Stimulated activated CD8-positive, alpha-beta memory T cell treated with anti-CD3 and anti-CD28 coated beads, Interleukin-7, amount 100 ng/mL, for 1 hour (primary cell): ENCODE measurements at places on chromosomes 6 and 20.

GRCh38 chr6:15464211-15464725 lies 198.6 kb downstream of the DTNBP1 start:
- peak; percentile 14 for DNase-seq

- no peak for DNase-seq
Observed at GRCh38 chr6:106847116-106847515, 127.4 kb downstream of the CD24 start.

DNA sequence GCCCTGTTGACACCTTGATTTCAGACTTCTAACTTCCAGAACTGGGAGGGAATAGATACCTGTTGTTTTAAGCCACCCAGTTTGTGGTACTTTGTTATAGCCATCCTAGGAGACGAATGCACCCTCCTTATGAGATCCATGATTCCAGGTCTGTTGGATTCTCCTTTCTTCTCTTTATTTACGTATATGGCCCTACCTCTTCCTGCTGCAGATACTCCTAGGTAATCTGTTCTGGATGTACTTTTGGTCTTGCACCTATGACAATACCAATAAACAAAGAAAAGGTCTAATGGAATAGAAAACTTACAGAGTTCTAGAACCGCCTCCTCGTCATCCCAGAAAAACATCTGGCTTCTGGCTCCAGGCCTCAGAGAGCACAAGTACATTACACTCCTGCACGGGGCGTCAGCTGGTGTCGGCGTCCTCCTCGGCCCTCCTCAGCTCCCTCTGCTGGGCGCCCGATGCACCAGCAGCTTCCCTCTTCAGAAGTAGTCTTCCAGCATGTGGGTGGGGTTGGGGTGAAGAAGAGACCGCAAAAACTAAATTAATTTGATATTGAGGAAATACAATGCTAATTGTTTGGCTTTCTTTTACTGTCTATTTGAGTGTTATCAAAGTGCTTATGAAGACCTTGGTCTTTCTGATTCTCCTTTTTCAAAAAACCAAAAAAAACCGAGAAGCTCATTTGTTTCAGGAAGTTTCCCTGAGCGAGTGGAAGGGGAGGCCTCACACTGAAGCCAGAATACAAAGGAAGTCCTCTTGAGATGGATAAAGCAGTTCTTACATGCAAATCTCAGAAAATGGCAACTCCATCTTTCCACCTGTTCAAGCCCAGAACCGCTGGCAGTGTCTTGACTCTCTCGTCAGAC lies 9.7 kb upstream of the ATXN1 start:
- peak; percentile 50 for DNase-seq

DNA sequence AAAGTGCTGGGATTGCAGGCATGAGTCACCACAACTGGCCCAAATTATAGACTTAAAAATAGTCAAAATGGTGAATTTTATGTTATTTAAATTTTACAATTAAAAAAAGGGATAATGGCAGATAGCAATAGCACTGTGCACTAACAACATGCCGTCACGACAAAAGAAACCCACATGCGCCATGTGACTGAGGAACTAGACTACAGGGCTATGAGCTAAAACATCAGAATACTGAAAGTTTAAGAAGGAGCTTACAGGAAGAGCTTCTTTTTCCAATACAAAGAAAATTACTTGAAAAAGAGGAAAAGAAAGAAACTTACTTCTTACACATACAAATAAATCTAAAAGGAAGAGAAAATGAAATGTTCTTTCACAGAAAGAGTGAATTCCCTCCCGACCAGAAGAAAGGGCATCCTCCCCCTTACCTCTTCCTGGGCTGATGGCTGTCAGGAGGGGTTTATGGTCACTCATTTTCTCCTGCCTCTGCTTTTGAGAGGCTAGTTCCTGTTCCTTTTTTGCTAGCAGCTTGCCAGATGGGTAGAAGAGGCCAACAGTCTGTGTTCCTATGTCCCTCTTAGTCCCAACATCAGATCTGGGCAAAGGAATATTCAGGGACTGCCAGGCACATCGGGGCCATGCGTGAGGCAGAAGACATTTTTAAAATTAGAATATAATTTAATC lies 54.5 kb downstream of the DZANK1 start:
- DNase-seq, result no peak

- DNase-seq, result no peak
Observed at GRCh38 chr6:111239461-111239860, 152.2 kb downstream of the SLC16A10 start.

- DNase-seq, result no peak
Observed at GRCh38 chr6:90237350-90237990, 59.2 kb downstream of the BACH2 start.

DNA sequence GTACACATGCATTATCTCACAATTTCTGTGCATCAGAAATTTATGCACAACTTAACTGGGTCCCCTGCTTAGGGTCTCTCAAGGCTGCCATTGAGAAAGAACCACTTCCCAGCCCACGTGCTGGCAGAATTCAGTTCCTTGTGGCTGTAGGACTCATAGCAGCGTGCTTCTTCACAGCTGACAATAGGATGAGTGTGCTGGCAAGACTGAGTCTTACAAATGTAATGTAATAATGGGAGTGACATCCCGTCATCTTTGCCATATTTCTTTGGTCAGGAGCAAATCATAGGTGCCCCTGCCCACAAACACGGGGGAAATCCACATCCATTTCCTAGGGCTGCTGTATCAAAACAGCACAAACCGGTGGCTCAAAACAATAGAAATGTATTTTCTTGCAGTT lies 77.4 kb downstream of the FIG4 start:
- no peak for DNase-seq

DNA sequence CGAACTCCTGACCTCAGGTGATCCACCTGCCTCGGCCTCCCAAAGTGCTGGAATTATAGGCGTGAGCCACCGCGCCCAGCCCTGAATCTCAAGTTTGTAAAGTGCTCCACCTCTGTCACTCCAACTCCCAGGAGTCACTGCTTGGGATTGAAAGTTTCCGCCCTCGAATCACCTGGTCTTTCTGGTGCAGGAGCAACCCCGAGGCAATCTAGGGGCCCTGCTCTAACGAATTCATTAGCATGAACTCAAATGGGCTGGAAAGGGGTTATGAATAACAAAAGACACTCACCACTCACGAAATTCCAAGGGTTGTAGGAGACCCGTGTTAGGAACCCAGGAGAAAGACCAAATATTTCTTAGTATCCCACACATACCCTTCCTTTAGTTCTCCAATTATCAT lies 26.1 kb downstream of the RBCK1 start:
- DNase-seq, result no peak

DNA sequence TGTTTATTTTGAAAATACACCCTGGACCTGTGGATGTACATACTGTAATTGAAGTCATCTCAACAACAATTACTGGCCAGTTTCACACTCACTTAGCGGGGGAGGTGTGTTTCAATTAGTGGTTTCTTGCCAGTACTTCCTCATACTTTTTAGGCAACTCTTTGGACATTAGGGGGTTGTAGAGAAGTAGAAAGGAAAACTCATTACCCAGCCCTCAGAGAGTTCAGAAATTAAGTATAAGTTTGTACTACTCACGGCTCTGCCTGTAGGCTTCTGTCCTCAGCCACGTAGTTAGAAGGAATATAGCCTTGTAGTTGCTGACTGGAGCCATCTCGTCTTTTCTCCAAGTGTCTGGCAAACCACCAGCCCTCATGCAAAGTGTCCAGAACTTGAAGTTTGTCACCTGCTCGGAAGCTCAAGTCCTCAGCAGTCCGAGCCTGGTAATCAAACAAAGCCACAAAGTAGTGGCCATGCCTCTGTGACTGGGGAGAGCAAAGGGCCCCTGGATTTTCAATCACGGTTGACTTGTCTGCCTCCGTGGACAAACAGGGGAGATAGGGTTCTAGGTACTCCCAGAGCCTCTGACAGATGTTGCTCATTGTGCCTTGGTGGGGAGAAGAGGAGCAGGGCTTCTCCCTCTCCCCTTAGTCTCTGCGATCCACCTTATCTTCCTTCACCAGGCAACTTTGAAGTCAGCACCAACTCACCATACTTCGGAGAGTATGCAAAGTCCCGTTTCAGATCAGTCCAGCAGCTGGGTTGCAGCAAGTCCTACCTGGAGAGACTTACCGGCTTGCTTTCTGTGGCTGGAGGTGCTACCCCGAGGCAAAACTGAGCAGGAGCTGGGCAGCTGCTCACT lies 749 bp downstream of the FRK start:
- DNase-seq, result no peak

DNA sequence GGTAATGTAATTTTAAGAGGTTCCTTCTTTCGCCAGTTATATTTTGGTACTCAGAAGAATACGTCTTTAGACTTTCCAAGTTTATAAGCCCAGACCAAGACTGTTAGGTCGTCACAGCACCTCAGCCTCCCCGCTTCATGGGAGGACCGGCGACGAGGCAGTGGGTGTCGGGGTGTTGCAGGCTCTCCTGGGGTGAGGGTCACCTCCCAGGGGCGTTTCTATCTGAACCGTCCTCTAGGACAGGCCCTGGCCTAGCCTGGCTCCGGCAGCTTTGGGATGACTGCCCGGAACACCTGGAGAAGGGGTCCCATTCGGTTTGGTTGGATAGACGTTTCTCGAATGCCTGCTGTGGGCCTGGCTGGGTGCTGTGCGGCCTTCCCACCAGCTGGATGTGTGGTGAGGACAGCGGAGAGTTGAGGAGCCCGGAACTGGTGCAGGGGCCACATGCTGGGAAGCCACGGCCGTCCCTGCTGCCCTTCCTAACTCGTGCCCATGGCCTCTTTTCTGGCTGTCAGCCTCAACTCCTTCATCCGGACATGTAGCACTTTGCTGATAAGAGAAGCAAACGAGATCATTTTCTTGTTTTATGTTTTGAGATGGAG lies 1.1 kb downstream of the OSBPL2 start:
- DNase-seq, result no peak

GRCh38 chr6:37831457-37831856 lies 11.9 kb downstream of the ZFAND3 start:
- no peak for DNase-seq

DNA sequence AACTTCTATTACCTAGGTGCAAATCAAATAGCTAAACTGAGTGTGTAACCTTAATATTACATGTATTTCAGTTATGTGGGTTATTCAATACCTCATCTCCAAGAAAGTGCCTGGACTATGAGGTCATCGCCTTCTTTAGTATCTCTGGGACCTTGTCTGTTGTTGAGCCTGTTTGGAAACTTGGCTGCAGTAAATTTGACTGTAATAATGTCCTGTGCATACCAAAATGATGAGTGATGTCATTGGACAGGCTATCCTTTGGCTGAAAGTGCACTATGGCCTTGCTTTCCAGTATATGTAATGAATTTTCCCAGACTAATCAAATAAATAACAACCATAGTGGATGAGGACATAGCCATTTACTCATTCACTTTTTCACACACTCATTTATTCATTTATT lies 455.1 kb downstream of the ADGRB3 start:
- no peak for DNase-seq

DNA sequence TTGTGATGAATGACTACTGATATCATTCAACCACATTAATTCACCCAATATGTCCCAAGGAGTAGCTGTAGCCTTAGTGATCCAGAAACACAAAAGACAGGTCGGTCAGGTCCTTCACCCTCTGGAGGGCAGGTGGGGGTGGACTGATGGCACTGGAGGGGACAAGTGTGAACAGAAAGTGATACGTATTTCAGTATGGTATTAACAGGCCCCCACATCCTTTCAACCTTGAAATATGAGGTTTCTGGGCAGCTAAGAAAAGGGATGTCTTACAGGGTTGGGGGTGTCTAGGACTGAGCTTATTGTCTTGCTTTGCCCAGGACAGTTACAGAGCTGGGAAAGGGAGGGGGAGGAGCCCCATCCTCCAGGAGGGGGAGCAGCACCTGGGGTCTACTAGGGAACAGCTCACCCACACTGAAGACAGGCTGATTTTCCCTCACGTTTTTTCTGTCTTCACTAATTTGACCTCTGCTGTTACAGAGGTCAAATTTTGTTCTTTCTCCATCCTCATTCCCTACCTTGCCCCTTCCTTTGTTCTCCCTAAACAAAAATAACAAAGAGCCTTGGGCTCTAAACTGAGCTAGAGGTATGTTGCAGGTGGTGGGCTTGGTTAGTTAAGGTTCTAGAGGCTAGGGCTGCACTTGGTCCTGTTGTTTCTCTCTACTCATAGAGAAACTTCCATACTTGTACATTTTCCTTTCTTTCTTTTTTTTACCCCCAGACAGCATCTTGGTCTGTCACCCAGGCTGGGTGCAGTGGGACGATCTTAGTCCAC lies 38.0 kb upstream of the EEF1A1 start:
- DNase-seq, result no peak
